Lung (tissue), 17 donors: ENCODE measurements at places on chromosomes 2 and 18. TPM values are rescaled to one million over a fixed set of nuclear protein-coding genes. Genes with fewer than 3 reads are reported as not detected.

Gene PTPRN
- polyA plus RNA-seq = 0.11 TPM

GRCh38 chr2:96145036-96145847, at the start of gene DUSP2:
Gene DUSP2 (minus strand): TSS chr2:96145440. CDS start chr2:96145354, 86 bp downstream.
- peak; percentile 73 for DNase-seq

Gene CABYR
- 0.91 TPM for polyA plus RNA-seq

Gene SP9
- polyA plus RNA-seq = not detected

DNA sequence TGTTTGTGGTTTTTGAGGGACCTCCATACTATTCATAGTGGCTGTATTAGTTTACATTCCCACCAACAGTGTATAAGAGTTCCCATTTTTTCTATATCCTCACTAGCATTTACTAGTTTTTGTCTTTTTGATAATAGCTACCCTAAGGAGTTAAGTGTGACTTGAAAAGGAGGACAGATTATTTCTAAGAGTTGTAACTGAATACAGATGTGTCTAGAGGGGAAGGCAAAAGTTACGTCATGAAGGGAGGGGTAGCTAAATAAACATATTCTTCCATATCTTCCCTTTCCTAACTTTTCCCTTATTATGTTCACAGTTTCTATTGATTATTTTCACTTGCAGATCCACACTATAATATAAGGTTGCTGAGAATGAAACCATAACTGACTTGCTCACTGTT, 1315.7 kb upstream of the ZEB2 start:
- no peak for DNase-seq

DNA sequence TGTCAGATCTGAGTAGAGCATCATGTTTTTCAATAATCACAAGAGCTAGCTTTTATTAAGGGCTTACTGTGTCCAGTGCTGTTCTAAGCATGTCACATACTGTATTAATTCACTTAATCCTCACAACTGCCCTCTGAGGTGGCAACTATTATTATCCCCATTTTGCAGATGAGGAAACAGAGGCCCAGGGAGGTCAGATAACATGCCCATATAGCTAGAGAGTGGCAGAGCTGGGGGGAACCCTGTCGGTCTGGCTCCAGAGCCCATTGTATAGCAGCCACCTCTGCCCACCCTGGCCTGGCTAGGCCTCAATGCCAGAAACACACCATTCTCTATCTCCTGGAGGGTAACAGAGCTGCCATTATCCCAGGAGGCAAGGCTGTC, 113.2 kb downstream of the B3GNT2 start:
- DNase-seq = no peak

Gene PRR30
- polyA plus RNA-seq = not detected

DNA sequence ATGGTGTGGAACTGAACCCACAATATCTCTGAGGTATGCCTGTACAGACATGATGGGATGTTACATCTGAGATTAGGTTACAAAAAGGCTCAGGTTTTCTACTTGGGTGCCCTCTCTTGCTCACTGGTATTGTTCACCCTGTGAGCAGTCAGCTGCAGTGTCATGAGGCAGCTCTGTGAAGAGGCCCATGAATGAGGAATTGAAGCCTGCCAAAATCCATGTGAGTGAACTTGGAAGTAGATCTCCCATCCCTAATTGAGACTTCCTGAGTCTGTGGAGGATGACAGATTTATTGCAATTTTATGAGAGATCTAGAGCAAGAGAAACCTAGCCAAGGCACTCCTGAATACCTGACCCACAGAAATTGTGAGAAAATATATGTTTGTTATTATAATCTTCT, 404.9 kb upstream of the ZEB2 start:
- no peak for DNase-seq

GRCh38 chr2:203631068-203631757, 75.2 kb upstream of the CD28 start:
- DNase-seq = no peak

GRCh38 chr2:210007895-210008294, 5.5 kb downstream of the RPE start:
- DNase-seq = no peak

DNA sequence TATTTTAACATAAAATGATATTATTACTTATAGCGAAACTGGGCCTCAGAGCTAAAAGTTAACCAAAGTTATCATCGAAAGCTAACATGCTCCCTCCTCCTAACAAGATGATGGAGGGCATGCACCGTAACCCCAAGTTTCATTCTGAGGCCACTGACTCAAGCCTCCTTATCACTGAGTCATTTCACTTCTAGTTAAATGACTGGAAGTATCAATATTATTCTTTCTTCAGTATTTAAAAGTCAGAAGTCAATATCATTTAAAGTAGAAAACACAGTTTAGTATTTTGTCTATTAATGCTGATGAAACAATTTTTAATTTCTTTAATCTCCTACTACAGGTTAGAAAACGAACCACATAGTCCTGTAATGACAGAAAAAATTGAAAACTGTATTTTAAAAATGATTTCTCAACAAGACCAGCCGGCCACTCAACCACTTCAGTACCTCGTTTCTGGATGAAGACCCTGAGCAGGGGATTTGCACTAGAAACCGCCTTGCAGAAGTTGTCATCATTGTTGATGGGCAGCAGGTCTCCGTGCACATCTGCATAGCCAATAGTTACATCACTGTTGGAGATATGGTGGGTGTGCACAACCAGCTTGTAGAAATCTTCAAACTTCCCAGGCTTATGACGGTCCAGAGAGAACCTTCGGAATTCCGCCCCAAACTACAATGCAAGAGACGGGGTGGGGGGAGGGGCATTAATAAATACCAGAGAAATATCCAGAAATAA, 44.9 kb downstream of the PARD6G start:
- DNase-seq = no peak

DNA sequence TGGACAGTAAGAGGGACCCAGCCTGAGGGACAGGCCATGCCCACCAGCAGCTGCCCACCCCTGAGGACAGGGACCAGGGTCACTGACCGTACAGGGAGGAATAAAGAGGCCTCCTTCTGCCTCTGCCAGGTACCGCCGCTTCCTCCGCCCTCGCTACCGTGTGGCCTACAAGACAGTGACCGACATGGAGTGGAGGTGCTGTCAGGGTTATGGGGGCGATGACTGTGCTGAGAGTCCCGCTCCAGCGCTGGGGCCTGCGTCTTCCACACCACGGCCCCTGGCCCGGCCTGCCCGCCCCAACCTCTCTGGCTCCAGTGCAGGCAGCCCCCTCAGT, 2.2 kb downstream of the EMILIN1 start:
- DNase-seq = no peak

GRCh38 chr18:28529644-28530043, 352.7 kb upstream of the CDH2 start:
- no peak for DNase-seq

Gene CACNB4
- polyA plus RNA-seq = 0.57 TPM

Gene RTKN
- polyA plus RNA-seq = 21.9 TPM

GRCh38 chr2:97966545-97967215, 29.1 kb downstream of the TMEM131 start:
- DNase-seq = no peak

DNA sequence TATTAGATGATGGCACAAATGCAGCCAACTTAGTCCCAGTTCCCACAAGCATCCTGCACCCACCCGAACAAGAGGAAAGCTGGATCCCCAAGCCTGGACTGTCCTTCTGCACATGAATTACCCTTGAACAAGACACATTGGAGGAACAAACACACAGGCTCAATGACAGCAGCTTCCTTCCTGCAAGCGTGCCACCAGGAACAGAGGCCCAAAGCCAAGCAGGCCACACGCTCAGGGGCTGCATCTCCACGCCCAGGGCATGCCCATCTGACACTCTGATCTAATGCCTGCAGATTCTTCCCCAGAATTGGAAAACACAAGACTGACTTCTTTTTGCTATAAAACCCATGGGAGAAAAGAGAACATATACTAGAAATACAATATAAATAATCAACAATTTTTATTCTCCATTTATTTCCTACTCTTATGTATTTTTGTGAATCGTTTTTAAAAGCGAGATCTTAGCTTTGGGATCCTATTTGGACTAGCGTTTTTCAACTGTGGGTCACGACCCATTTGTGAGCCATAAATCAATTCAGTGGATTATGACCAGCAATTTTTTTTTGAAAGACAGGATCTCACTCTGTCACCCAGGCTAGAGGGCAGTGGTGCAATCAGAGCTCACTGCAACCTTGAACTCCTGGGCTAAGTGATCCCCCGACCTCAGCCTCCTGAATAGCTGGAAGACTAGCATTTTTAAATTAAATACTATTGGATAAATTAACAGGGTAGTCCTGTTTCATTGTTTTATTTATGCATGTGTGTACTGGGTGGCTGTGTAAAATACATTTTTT, 34.4 kb downstream of the PSTPIP2 start:
- peak; percentile 12 for DNase-seq

Gene LIMS4
- 0.98 TPM for polyA plus RNA-seq

- no peak for DNase-seq
These were observed 24.4 kb upstream of the EIF2AK3 start for GRCh38 chr2:88651646-88652045.

- DNase-seq = peak; percentile 64
These were observed 207.9 kb downstream of the ARL4C start for GRCh38 chr2:234288974-234289455.

Gene SERPINB2
- polyA plus RNA-seq = 14.5 TPM

Gene TTL
- polyA plus RNA-seq = 14.3 TPM
